Vagina (tissue), 2 donors: ENCODE measurements at places on chromosomes 1 and 21.
A peak's percentile ranks its signal among the peaks of the same experiment; 100 is the strongest.

- DNase-seq: peak; percentile 54
Measured at GRCh38 chr1:30161953-30162352, 561.4 kb downstream of the MATN1 start.

GRCh38 chr1:220966881-220967611 lies 87.8 kb downstream of the HLX start:
- no peak for DNase-seq

DNA sequence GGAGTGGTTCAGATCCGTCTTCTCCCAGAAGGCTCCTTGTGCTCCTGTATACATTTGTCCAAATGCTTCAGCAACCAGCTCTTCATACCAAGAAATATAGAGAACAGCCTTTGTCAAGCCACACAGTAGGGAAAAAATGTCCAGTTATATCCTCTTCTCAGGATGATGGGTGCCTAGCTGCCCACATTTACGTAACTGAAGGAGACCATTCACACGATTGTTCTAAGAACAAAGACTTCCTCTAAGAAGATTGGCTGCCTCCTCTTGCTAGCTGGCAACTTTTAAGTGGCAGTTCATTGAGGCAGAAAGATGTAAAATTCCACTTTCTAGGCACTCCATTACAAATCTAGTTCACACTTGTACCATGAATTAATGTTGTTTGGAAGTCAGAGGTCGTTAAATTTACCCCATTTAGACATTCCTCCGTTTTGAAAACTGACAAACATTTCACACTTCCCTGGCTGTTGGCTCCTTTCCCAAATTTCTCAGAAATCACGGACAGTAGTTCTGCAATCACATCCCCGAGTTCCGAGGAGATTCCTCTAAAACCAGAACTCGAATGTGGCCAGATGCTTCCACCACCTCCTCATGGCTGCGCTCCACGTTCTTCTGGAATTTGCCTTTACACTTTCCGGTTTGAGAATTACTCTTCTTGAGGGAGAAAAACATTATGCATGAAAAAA lies 45.6 kb upstream of the CSF1 start:
- DNase-seq: no peak

- DNase-seq: no peak
Measured at GRCh38 chr21:24225431-24225830, 1381.8 kb downstream of the MRPL39 start.

- no peak for DNase-seq
Measured at GRCh38 chr1:39105841-39106765, 80.0 kb downstream of the NDUFS5 start.
